ENCODE measurements at places on chromosomes 3 and 15. TPM values are rescaled to one million over a fixed set of nuclear protein-coding genes. Genes with fewer than 3 reads are reported as not detected.

The CHST13 gene
- not detected for total RNA-seq

The TLR9 gene
- total RNA-seq: 0.26 TPM

The UBE2E2 gene
- total RNA-seq: 28.3 TPM

The DOCK3 gene
- total RNA-seq: 6.0 TPM

The SEMA3F gene
- total RNA-seq: 132 TPM

- no peak for DNase-seq
These were observed 27.3 kb downstream of the ENTPD3 start for GRCh38 chr3:40414270-40414669.

- DNase-seq: no peak
These were observed 226.0 kb upstream of the GOLGA6L4 start for GRCh38 chr15:84009616-84010015.

DNA sequence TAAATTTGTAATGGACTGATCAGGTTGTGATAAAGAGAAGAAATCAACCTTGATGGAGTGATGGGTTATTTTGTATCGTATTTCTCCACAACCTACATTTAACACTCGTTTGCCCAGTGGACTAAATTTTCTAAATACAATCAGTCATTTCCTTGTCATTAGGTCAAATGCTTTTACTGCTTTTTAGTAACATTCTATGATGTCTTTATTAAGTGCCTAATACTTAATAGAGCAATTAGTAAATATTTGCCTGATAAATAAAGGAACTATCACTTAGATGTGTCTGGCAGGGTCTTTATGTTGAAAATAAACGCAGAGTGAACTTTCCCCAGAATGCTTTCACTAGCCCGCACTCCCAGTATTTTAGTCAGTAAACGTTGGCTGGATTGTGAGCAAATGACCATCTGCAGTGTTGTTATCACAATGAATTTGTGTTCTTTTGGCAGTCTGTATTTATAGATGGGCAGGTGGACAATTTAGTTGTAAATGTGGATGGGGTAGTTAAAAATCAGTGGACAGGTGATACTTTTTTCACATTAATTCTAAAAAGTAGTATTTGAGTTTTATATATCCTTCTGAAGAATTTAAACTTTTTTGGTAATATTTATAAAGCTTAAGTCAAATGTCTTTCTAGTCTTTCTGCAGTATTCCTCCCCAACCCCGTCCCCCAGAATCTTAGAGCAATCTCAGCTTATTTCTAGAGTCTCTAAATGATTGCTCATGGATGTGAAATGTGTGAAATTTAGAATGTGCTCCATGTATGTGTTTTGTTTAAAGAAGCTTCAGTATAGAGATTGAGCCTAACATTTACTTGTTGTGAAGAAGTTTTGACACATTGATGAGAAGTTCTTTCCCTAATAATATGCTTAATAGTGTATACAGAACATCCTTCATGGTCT lies 4.9 kb downstream of the USP3 start:
- no peak for DNase-seq

DNA sequence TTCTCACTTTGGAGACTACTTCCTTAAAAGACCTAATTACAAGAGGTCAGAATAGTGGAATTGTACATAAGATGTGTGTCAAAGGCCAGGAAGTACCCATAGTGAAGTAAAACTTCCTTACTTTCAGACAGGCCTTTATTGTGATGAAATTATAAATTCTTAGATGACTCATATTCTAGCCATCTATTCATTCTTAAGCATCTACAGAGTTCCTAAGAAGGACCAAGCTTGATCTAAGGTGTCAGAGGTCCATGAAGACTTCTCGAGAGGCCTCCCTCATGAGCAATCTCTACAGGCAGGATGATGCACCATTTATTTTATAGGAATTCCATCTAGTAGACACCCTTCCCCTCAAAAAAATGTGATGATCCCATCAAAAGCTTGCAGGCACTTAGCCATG lies 493.3 kb downstream of the MAGI1 start:
- no peak for DNase-seq

- DNase-seq: no peak
These were observed 22.3 kb downstream of the CAND2 start for GRCh38 chr3:12818773-12819172.

- DNase-seq: no peak
These were observed 285.5 kb upstream of the ICE2 start for GRCh38 chr15:60764408-60764963.

DNA sequence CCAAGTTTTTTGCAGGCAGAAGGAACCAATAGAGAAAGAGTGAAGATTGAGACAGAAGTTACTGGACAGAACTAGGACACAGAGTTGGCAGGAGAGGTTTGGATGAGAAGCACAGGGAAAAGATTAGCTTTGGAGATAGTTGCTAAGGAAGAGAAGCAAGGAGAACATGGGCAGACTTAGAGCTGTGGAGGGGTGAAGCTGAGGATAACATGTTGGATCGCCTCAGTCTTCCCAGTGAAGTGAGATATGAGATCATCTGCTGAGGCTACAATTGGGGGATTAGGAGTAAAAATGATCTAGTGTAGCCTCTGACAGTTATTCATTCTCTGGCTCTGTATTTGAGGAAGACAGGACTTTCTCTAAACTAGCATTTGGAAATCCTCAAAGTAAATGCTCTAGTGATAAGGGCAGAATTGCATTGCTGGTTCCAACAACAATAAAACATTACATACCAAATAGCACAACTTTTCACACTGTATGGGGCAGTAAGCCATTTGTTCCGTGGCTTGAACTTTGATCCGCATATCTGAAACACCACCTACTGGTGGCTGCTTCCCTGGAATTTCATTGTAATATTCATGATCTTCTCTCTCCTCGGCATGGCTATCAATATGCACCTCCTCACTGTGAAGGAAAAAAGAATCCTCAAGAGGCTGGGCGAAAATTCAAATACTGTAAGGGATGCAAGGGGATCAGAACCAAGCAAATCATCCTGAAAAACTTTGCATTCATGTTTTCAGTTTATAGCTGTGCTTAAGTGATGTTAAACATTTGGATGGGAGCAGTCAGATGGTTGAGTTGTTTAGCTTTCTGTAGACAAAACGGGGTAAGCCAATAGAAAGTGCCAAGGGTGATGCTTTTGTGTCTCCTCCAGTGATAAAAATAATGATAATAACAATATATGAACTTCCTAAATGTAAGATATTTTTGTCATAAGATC lies 22.2 kb upstream of the EID1 start:
- no peak for DNase-seq

GRCh38 chr3:187830181-187830580 lies 84.9 kb upstream of the BCL6 start:
- DNase-seq: no peak

DNA sequence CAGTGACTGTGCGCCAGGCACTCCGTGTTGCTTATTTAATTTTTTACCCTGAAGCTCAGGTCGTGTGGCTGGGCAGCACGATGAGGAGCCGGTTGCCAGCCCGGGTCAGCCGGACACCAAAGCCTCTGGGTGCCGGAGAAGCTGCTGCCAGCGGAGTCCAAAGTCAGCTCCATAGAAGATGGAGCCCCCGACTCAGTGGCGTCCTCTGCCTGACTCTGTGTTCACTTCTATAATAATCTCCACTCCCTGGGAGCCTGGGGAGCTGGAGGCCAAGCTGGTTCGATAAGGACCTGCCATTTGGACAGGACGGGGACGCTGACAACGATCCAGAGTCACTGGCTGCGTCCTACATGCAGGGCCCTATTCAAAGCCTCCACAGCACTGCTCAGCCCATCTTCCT lies 78.6 kb downstream of the VGLL4 start:
- no peak for DNase-seq

DNA sequence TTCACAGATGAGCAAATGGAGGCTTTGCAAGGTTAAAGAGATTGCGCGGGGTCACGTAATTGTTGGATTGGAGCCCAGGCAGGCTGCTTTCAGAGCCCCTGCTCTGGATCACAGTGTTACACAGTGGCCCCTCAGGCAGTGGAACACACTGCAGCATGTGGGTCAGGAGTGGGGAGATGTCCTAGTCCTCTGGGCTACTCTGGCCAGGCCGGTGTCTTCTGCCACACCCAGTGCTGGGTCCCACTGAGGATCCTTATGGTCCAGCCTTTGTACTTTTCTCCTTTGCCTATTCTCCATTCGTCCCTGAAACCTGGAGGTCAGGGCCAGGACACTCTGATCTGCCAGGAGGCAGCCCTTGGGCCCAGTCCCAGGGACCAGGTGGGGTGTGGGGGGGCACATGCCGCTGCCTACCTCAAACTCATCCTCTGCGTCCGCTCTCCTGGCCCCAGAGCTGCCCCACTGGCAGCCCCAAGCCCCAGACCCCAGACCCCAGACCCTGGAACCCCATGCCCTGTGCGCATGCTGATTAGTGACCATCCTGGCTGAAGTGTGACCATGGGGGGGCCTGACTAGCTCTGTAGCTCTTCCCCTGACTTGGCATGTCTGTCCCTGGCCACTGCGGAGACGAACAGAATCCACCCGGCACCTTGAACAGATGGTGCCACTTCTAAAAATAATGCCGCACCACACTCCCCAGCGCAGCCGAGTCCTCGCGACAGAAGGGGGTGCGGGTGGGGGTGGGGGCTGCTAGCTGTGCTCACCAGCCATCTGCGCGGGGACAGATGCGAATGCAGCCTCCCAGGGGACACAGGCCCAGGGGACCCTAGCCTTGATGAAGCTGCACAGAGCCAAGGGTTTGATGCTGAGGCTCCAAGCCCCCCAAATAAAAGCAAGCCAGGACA lies 41.6 kb downstream of the ATP2B2 start:
- no peak for DNase-seq

Measured in ureter (tissue), 1 donor.